ENCODE measurements at places on chromosomes 12 and 14.

GRCh38 chr14:52442602-52443001 is 109.7 kb downstream of the TXNDC16 start:
- no peak for ATAC-seq

GRCh38 chr14:53953002-53953827 is 3.4 kb downstream of the BMP4 start:
- peak; percentile 82 for ATAC-seq

- no peak for ATAC-seq
These were observed 18.9 kb downstream of the WSB2 start for GRCh38 chr12:118042091-118042490.

GRCh38 chr14:90629471-90629870 is 186.8 kb downstream of the TTC7B start:
- peak; percentile 75 for ATAC-seq

DNA sequence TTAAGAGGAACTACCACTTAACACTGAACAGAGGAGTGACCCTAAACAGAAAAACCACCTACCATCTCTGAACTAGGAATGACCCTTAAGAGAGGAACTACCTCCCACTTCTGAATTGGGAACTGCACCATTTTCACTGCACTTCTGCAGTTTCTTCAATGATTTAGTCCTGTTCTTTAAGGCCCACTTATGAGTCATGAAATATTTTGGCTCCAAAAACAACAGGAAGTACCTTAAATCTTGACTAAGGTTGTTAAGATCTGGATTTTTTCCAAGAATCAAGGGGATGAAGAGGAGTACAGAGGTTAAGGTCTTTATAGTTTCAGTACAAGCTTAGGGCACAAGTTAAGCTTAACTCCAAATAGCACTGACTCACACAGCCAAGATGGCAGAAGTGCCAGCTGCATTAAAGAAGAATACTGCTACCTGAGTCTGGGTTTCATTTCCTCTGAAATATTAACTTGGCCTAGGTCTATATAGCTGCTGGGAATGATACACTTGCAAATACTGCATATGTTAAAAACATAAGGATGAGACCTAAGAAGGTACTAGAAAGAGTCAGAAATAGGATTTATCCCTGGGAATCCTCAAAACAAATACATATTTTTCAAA is 4.2 kb downstream of the NPC2 start:
- ATAC-seq = no peak

- no peak for ATAC-seq
These were observed 58.8 kb downstream of the GPR68 start for GRCh38 chr14:91185721-91186120.

DNA sequence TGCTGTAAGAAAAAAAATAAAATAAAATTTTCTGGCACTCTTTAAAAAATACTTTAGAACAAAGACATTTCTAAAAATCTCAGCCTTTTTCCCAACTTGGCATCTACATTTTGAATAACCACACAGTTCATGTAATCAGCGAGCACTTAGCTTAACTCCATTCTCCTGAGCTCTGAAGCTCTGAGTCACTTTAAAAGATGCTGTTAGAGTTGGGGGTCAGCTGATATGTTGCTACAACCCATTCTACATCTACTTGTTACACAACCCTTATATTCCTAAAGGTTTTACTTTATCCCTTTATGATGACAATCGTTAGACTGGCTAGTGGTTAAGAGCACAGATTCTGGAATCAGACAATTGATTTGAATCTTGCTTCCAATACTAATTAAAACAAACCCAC is 48.3 kb downstream of the SLC41A2 start:
- ATAC-seq = no peak

GRCh38 chr14:74573421-74574089 is 38.5 kb downstream of the LTBP2 start:
- peak; percentile 42 for ATAC-seq

DNA sequence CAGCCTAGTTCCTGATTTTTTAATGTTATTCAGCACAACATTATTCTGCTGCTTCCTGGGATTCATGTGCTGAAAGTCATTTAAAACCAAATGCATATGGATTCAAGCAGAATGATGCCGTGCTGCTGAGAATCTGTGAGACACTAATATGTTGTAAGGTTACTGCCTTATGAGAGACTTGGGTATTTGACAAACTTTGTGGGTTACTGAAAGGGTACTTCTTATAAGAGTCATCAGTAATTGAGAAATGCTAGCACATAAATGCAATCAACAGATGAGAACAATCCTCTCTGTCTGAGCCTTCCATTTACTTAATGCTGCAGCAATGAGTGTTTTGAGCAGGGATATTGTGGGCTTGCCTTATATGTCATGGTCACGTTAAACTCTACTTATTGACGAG is 175.7 kb downstream of the NPAS3 start:
- no peak for ATAC-seq

DNA sequence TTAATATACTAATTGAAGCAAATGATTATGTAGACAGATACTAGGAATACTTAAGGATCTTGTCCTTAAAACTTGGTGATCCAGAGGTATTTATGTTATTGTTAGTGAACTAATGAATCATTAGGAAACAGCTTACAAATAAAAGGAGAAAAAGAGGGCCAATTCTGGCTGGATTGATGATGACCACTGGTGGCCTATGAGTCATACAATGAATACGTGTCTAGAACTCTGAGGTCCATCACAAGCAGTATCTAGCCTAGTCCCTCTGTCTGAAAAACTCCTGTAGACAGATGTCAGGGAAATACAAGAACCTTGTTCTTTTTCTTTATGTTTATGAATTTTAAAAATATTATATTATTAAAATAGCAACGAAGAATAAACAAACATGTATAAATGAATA is 51.7 kb upstream of the RTL1 start:
- no peak for ATAC-seq

GRCh38 chr12:57896434-57897201 is 44.7 kb upstream of the ATP23 start:
- peak; percentile 24 for ATAC-seq

DNA sequence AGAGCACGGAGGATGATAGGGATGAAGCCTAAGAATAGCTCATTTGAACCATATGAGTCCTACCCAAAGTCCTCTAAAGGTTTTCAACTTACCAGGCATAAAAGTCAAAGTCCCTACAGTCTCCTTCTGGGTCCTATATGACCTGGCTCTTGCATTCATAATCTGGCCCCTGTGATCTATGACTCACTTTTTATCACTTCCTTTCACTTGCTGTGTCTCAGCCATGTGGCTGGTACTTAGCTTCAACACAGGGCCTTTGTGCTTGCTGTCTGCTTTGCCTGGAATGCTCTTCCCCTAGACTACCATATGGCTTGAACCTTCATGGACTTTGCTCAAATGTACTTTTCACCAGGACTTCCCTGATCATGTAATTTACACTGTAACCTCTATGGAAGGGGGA is 137.6 kb upstream of the TMTC1 start:
- ATAC-seq = no peak

DNA sequence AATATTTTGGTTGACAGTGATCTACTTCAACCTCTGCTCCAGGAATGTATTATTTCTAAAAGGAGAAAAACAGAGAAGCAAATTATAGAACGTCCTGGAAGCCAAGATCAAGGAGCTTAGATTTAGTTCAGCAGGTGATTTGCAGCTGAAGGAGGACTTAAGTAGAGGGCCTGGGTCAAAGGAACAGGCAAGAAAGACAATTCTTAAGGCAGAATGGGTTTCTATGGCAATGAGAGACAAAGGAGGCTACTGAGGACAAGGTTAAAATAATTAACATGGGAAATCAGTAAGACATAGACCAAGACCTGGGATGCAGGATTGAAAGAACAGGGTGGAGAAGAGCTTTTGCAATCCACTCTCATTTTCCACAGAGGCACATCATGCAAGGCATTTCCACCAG is 2.4 kb upstream of the SNW1 start:
- no peak for ATAC-seq

- ATAC-seq = no peak
These were observed 1.6 kb upstream of the DACT1 start for GRCh38 chr14:58636129-58636528.

DNA sequence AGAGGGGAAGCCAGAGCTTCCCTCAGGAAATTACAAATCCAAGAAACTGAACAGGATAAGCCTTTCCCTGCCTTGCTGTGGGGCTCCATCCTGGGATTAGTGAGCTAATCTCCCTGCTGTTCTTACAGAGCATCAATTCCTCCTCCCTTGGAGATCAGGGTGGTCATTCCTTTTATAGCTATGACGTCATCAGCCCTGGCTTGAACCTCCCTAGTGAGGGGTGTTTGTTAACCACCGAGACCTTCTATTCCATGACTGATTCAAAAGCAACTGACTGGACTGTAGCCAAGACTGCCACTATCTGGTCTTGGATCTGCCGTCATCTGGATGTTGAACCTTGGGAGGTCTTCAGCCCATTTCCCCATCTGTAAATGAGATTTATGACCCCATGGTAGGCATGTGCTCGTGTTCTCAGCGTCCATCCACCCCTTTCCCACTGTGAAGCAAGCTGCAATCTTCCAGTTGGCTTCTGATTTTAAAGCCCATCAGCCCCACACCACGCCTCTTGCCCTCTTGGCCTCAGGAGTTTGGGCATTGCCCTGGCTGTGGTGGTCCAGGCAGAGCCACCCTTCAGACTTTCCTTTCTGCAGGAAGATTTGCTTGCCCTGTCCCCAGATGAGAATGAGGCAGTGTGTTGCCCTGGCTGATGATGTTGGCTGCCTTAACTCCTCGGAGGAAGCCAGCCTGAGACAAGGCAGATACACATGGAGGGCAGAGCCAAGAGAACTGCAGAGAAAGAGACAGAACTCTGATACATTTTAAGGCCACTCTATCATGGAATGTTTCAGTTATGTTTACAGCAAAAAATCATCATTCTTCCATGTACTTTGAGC is 59.6 kb upstream of the ACTN1 start:
- no peak for ATAC-seq

GRCh38 chr14:39884091-39884490 is 451.9 kb upstream of the FBXO33 start:
- ATAC-seq = no peak

- no peak for ATAC-seq
These were observed 635.8 kb upstream of the FOXG1 start for GRCh38 chr14:28130610-28131284.

DNA sequence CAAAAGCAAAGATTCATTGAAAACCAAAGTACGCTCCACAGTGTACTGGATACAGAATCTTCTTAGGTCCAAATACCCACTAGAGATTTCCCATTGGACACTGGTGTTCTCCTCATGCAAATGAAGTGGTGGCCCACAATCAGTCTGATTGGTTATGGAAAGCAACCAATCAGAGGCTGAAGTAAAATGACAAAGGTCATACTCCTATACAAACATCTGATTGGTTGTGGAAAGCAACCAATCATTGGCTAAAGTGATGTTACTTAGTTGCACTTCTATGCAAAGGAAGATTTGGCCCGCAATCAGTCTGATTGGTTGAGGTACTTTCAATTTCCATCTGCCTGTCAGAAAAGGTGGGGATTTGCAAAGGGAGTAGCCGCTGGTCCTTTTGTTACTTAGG is 1.3 kb upstream of the WASHC3 start:
- no peak for ATAC-seq

GRCh38 chr12:24479131-24479530 is 469.8 kb downstream of the BCAT1 start:
- no peak for ATAC-seq

DNA sequence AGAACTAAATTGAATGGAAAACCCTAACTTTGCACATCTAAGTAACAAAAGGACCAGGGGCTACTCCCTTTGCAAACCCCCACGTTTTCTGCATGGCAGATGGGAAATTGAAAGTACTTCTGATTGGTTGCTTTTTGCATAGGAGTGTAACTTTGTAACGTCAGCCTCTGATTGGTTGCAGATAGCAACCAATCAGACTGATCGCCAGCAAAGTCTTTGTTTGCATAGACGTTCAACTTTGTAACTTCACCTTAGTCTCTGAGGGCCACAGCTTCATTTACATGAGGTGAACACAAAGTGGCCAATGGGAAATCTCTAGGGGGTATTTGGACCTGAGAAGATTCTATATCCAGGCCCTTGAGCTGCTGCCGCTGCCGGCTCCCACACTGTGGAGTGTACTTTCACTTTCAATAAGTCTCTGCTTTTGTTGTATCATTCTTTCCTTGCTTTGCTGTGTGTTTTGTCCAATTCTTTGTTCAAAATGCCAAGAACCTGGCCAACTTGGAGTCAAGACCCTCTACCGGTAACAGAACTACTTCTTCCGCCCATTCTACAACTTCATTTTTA is 102.5 kb upstream of the PRICKLE1 start:
- ATAC-seq = no peak

DNA sequence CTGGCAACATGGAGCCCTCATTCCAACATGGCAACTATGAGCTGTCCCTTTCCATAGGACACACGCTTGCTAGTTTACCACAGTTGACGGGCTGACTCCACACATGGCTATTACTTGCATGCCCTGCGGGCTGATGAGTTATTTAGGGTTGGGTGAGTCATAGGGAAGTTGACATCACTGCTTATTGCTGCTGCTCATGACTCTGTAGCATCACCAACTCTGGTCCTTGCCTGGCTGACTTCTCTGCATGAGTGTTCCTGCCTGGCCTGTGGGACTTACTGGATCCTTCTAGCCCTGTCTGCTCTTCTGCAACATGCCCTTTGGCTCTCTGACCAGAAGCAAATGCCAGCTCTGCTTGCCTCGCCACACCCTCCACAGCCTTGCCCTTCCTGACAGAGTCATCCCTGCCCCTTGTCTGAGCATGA is 199.5 kb downstream of the ANO6 start:
- peak; percentile 98 for ATAC-seq

DNA sequence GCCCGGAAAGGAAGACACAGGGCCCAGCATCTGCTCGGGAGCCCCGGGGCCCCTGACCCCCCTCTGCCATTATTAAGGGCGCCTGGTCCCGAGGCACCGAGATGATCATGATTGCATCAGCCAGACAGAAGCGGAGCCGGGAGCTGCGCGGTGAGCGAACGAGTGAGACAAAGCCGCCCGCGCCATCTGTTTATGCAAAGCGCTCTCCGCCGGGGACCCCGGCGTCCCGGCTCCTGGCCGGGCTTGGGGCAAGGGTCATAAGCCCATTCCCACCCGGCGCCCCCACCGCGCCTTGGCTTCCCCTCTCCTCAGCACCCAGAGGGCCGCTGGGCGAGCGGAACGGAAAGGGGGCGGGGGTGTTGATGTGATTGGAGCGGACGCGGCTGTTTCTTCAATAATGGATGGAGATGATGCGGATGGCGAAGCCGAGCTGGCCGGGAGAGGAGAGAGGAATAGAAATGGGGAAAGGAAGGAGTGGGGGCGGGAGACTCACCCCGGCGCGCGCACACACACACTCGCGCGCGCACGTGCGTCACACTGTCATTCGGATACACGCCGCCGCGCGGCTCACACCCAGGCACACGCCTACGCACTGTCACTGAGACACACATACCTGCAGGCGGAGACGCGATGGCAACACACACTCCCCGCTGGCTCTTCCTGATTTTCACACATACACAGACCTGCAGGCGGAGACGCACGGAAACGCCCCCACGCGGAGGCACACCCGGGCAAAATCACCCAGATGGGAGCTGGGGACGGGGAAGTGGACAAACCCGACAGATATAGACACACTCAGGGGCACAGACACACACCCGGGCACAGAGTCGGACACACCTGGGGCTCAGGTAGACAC is 10.7 kb downstream of the STAC3 start:
- ATAC-seq = peak; percentile 35

GRCh38 chr14:85316701-85317410 is 213.1 kb upstream of the FLRT2 start:
- ATAC-seq = no peak
